Activated T-cell treated with anti-CD3 and anti-CD28 coated beads for 48 hours (primary cell): ENCODE measurements at places on chromosomes 5 and 9.

DNA sequence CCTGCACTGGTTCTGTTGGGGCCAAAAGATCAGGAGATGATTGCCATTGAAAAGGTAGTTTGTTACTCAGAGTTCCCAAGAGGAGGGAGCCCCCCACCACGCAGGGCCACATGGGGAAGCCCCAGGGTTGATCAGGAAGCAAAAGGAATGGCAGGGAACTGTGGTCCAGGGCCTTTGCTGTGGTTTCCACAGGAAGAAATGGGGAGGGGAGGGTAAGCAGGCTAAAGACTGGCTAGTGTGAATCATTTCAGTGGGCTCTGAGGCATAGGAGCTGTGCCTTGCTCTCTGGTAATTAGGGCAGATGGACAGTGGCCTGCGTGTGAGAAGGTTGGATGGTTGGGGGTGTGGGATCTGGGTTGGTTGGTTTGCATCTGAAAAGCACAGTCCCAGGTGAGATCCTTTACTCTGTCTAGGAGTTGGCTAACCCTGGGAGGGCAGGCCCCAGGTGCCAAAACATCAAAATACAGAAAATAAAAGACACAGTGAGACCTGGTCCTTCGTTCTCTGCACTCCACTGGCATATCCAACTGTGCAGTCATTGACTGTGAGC is 66.1 kb downstream of the PTPDC1 start:
- DNase-seq, result no peak

- no peak for DNase-seq
Observed at GRCh38 chr9:133635533-133636531, at the start of gene DBH. DBH (plus strand) TSS chr9:133636363; CDS start chr9:133636372, 9 bp downstream.

DNA sequence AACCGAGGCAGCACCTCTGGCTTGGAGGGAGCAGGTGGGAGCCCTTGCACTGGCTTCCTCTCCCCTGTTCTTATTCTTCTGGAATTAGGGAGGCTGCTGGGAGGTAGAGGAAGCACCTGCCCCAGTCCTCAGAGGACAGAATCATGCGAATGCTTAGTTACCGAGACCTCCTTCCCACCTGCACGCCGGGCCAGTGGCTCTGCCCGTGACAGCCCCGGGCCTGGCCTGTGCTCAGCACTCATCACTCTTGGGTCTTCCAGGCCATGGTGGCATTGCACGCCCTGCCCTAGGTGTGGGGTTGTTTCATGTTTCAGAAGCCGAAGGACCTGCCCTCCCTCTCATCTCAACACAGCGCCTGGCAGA is 45.3 kb upstream of the NKD2 start:
- no peak for DNase-seq

DNA sequence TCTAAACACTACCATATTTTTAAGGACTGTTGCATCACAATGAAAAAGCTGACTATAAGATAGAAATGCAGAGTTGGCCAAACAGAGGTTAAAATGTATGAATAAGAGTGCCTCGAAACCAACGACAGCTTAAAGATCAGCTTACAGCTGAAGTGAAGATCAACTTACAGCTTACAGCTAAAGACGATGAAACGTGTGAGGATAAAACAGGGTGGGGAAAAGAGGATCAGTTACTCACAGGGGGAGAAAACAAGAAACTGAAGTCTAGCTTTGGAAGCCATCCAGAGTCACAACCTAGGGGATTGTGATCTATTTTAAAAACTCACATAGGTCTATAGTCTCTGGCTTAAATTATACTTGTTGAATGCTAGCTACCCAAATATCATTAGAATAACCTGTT is 220.0 kb downstream of the SNCAIP start:
- DNase-seq, result no peak

- no peak for DNase-seq
Observed at GRCh38 chr5:124059200-124059599, 547.2 kb downstream of the CSNK1G3 start.

- DNase-seq, result no peak
Observed at GRCh38 chr5:74109344-74109743, 483.3 kb downstream of the ARHGEF28 start.
